ENCODE measurements at places on chromosomes 5 and 9. TPM values are rescaled to one million over a fixed set of nuclear protein-coding genes. Genes with fewer than 3 reads are reported as not detected.

CDH9 gene
- total RNA-seq: not detected

FOXD4 gene
- total RNA-seq: 0.80 TPM

TPPP gene
- 1.9 TPM for total RNA-seq

SOHLH1 gene
- not detected for total RNA-seq

IFNA21 gene
- not detected for total RNA-seq

HAVCR1 gene
- total RNA-seq: not detected

DNA sequence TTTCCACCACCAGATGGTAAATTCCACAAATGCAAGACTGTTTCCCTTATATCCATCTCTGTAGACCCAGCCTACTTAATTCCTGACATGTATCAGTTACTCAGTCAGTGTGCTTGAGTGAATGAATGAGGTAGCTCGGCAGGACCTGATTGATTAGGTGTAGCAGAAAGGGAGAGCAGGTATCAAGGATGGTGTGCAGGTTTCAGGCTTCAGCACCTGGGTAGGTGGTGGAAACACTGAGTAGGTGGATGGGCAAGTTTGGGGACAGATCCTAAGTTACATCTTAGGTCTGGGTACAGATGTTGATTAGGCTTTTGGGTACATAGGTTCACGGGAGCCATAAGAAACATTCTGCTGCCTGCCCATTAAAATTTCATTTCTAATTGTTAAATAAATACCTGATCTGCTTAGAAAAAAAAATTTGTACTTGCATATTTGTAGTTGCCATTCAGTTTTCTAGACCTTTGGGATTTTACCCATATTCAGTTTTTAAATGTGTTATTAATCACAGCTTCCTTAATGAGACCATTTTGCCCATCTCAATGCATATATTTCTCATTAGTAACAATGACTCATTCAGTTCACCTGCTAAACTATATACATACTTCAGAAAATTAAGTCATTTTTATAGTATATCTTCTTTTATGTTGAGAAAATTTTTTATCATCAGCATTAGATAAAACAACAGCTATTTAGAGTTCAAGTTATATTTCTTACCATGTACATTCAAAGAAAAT, 111.8 kb downstream of the INIP start:
- H3K27me3 ChIP-seq: no peaks in the 10 kb centered on the region
- peaks cover 10% of the 10 kb centered on the region for H3K4me1 ChIP-seq
- DNase-seq: no peak
- no peak overlapping the region for H3K4me3 ChIP-seq

GRCh38 chr9:81906671-81907070, 21.6 kb upstream of the SPATA31D4 start:
- H3K4me3 ChIP-seq: no peak overlapping the region
- no peaks in the 10 kb centered on the region for H3K27me3 ChIP-seq
- peak; percentile 44 for DNase-seq
- H3K27ac ChIP-seq: no peak overlapping the region
- H3K36me3 ChIP-seq: no peaks in the 10 kb centered on the region

- H3K36me3 ChIP-seq: no peaks in the 10 kb centered on the region
- DNase-seq: peak; percentile 65
- no peak overlapping the region for H3K4me3 ChIP-seq
- H3K4me1 ChIP-seq: peaks cover 15% of the 10 kb centered on the region
Observed at GRCh38 chr5:124453221-124454051, 293.0 kb downstream of the ZNF608 start.

DNA sequence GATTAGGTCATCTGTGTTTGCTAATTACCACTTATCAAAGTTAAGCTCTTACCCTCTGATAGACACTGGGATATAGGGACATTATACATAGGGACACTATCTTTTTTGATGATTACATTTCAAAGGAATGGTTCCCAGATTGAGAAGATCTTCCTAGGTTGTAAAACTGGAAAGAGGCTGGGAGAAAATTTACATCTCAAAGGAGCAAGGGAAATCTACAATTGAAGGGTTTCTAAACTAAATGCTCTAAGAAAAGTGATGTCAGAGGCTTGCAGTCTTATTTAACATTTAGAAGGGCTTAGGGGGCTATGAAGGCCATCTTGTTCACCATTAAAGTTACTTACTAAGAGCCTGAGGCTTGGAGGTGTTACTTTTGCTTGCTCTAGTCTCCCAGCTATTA, 242.8 kb downstream of the PRR16 start:
- no peak overlapping the region for H3K27ac ChIP-seq
- no peaks in the 10 kb centered on the region for H3K4me1 ChIP-seq
- no peaks in the 10 kb centered on the region for H3K27me3 ChIP-seq
- no peak for DNase-seq

GRCh38 chr9:128097543-128098296, 29.7 kb downstream of the SLC25A25 start:
- no peak for DNase-seq
- H3K27ac ChIP-seq: peak overlapping the region; percentile 84
- peaks cover 11% of the 10 kb centered on the region for H3K36me3 ChIP-seq

GRCh38 chr5:115379622-115380344, 83.3 kb upstream of the CCDC112 start:
- no peak overlapping the region for H3K4me3 ChIP-seq
- H3K27me3 ChIP-seq: no peaks in the 10 kb centered on the region
- no peak overlapping the region for H3K27ac ChIP-seq
- peak; percentile 79 for DNase-seq
- H3K4me1 ChIP-seq: peaks cover 29% of the 10 kb centered on the region
- H3K36me3 ChIP-seq: no peaks in the 10 kb centered on the region

DNA sequence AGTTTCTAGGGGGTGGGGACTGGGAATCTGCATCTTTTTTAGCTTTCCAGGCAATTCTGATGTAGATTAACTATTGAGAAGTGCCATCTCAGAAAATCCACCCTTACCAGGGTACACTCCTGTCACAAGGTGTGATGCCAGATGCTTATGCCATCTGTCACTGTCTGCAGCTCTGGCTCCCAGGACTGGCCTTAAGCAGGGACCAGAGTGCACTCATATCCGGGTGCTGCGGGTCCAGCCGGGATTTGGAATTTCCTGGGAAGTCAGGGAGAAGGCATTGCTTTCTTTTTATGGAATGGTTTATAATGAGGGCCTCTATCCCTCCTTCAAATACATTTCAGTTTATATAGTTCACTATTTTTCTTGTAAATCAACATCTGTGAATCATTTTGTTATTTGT, 92.6 kb downstream of the TMEM174 start:
- H3K4me3 ChIP-seq: no peak overlapping the region
- H3K4me1 ChIP-seq: no peaks in the 10 kb centered on the region
- H3K27ac ChIP-seq: no peak overlapping the region
- no peaks in the 10 kb centered on the region for H3K27me3 ChIP-seq

DNA sequence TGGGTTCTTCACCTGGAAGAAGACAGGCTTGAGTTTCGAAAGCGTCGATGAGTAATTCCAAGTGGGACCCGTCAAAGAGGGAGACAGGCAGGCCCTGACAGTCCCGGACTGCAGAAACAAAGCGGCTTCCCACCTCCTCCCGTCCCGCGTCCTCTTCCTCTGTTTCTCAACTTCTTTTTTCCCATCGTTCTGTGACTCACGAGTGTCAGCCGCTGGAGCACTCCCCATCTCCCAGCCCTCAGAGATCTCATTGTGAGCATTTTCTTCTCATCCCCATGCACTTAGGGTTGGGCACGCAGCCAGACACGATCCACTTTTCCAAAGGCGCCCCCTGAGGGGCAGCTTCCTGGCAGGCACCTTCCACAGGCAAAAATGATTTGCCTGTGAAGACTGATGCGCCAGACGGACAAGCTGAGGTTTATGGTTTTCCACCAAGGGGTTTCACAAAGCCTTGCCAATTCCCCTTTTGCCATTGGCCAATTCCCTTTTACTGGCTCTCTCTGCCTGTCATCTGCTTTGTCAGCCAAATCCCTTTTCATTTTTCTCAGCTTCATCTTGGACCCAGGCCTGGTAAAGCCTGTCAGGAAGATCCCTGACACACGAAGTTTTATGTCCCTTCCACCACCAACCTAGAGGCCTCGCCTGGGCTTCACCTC, 86.5 kb upstream of the ANKRD55 start:
- no peaks in the 10 kb centered on the region for H3K27me3 ChIP-seq
- H3K27ac ChIP-seq: no peak overlapping the region
- DNase-seq: no peak
- H3K4me1 ChIP-seq: no peaks in the 10 kb centered on the region
- no peaks in the 10 kb centered on the region for H3K36me3 ChIP-seq

- no peak overlapping the region for H3K27ac ChIP-seq
- H3K36me3 ChIP-seq: no peaks in the 10 kb centered on the region
- no peak for DNase-seq
- no peaks in the 10 kb centered on the region for H3K27me3 ChIP-seq
- H3K4me3 ChIP-seq: no peak overlapping the region
- no peaks in the 10 kb centered on the region for H3K4me1 ChIP-seq
Observed at GRCh38 chr5:110377361-110377760, 349.1 kb downstream of the TMEM232 start.

- no peak overlapping the region for H3K27ac ChIP-seq
- no peaks in the 10 kb centered on the region for H3K36me3 ChIP-seq
- no peaks in the 10 kb centered on the region for H3K27me3 ChIP-seq
- no peaks in the 10 kb centered on the region for H3K4me1 ChIP-seq
- no peak overlapping the region for H3K4me3 ChIP-seq
Observed at GRCh38 chr9:81351166-81351565, 338.2 kb downstream of the TLE1 start.

DNA sequence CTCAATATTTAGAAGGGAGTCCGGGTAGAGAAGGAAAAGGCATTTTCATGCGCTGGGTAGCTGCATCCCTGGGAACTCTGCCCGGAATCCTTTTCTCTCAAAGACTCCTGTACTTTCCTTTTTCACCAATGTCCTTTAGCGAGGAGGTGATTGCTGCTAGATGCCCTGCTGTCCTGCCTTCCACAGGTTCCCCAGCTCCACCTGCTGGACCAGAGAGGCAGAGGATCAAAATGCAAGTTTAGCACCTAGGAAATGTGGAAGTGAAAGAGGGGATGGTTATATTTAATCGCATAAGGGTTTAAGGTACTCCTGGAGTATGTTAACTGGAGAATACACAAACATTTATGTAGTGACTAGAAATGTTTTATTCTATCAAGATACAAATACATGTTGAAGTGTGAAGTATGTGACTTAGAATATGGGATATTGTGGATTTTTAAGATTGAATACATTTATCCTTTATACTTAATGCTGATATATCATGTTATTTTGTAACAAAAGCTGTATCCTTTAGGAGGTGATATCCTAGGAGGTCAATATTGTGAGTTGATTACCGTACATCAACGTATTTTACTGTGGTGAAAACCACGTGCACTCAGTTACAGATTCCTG, 145.7 kb downstream of the ARHGAP26 start:
- peaks cover 11% of the 10 kb centered on the region for H3K4me1 ChIP-seq
- no peaks in the 10 kb centered on the region for H3K27me3 ChIP-seq
- no peak overlapping the region for H3K27ac ChIP-seq
- no peak overlapping the region for H3K4me3 ChIP-seq
- peak; percentile 63 for DNase-seq
- peaks cover 7% of the 10 kb centered on the region for H3K36me3 ChIP-seq

DNA sequence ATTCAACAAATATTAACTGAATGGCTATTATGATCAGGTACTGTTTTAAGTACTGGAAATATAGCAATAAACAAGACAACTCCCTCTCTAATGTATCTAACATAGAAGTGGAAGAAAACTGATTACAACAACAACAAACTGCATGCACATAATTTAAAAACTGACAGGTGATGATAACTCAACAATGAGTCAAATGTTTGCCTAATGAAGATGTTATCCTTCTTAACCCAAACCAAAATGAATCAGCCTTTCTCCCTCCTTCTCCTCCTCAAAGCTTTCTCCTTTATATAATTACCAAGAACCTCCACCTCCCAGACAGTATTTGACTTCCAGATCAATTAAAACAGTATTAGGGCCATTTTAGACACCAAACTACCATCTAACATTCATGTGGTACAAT, 49.3 kb downstream of the RICTOR start:
- no peaks in the 10 kb centered on the region for H3K27me3 ChIP-seq
- peak; percentile 60 for DNase-seq
- H3K36me3 ChIP-seq: 0 out of 2 replicates have a peak, but pooled peaks cover 3% of the 10 kb centered on the region
